ENCODE measurements at places on chromosomes 16 and 17. TPM values are rescaled to one million over a fixed set of nuclear protein-coding genes. Genes with fewer than 3 reads are reported as not detected.

GRCh38 chr16:29806641-29807425, 504 bp downstream of the MAZ start:
- peaks cover 32% of the 10 kb centered on the region for H3K4me1 ChIP-seq
- H3K4me3 ChIP-seq, result peak overlapping the region; percentile 73
- H3K36me3 ChIP-seq, result no peaks in the 10 kb centered on the region
- DNase-seq, result peak; percentile 43
- peaks cover 6% of the 10 kb centered on the region for H3K27me3 ChIP-seq

GRCh38 chr17:39096508-39097149, 54.8 kb downstream of the PLXDC1 start:
- no peaks in the 10 kb centered on the region for H3K36me3 ChIP-seq
- H3K27me3 ChIP-seq, result no peaks in the 10 kb centered on the region
- DNase-seq, result no peak
- peak overlapping the region; percentile 51 for H3K27ac ChIP-seq

DNA sequence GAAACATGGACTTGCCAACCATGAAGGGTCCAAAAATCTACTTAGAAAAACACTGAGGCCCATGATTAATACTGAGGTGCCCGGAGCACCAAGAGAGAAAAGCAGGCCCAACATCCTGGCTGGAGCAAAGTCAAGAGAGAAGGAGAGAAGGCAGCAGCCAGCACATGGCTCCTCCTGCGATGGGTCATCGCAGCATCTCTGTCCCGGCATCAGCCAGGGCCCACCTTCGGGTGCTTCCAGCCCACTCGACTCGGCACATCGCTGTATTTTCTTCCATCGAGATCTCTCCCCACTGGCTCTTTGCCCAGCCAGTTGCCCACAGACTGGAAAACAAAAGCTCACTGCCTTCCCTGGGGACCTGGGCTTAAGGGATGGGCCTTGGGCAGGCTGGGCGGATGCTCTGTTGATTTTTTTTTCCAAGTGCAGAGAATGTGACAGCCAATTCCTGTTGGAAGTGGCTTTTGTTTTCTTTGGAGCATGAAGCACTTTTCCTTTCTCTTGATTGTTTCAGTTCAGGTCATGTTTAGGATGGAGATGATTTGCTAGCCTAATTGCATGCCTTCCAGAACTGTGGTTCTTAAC, 58.1 kb downstream of the CYB5B start:
- no peaks in the 10 kb centered on the region for H3K27me3 ChIP-seq
- DNase-seq, result peak; percentile 32
- H3K27ac ChIP-seq, result peak overlapping the region; percentile 70
- no peaks in the 10 kb centered on the region for H3K36me3 ChIP-seq

GRCh38 chr17:10757647-10758046, 27.8 kb upstream of the TMEM220 start:
- no peaks in the 10 kb centered on the region for H3K36me3 ChIP-seq
- no peaks in the 10 kb centered on the region for H3K27me3 ChIP-seq
- H3K27ac ChIP-seq, result no peak overlapping the region
- no peaks in the 10 kb centered on the region for H3K4me1 ChIP-seq
- no peak for DNase-seq

GRCh38 chr16:11870399-11870798, 19.1 kb upstream of the RSL1D1 start:
- H3K36me3 ChIP-seq, result peaks cover 61% of the 10 kb centered on the region
- DNase-seq, result no peak
- no peak overlapping the region for H3K27ac ChIP-seq
- H3K27me3 ChIP-seq, result no peaks in the 10 kb centered on the region
- no peaks in the 10 kb centered on the region for H3K4me1 ChIP-seq
- H3K4me3 ChIP-seq, result no peak overlapping the region

DNA sequence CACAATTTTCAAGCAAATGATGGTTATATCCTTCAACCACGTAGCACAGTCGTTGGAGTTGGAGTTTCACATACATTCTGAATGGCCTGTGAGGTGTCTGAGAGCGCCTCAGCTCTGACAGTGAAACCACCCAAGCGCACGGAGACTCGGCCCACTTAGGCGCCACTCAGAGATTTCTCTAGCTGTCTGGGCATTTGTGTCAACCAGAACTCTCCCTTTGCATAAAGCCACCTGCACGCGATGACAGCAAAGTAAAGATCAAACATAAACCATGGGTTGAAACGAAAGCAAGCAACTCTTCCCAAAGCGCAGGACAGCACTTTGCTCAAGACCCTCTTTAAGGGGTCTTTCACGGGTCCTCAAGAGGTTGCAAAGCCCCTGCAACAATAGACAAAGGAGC, 533 bp downstream of the SLC6A4 start:
- no peaks in the 10 kb centered on the region for H3K36me3 ChIP-seq
- H3K4me3 ChIP-seq, result peak overlapping the region; percentile 39
- H3K27ac ChIP-seq, result peak overlapping the region; percentile 58
- DNase-seq, result no peak
- peaks cover 68% of the 10 kb centered on the region for H3K27me3 ChIP-seq

DNA sequence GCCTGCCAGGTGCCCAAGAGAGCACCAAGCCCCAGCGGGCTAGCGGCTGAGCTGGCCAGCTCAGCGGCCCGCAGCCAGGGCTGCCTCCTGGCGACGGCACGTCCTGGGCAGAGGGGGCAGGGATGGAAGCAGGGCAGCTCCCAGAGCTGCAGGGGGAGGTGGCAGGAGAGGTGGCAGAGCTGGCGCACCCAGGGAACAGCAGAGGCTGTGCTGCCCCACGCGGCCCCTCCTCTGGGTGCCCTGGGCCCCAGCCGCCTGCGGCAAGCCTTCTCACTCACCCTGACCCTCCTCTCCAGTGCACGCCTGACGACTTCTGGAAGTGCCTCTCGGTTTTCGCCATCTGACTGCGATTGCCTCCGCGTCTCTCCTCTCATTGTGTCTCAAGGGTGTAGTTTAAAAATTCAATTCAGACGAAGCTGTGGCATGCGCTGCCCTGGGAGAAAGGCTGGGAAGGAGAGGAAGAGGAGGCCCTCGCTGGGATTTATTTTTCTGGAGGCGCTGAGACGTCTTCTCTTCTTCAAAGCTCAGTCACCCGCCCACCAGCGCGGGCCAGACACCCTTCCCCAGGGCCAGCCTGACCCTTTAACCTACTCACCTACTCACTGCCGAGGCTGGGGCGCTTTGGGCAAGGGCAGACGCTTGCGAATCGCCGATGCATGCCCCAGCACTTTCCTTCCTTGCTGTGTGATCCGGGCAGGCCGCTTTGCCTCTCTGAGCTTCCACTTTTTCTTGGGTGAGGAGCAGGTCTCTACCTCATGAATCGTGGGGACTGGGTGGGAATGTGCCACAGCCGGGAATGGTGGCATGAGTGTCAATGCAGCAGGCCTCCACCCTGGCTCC, 24.9 kb downstream of the GSE1 start:
- peaks cover 38% of the 10 kb centered on the region for H3K4me1 ChIP-seq
- no peak overlapping the region for H3K27ac ChIP-seq
- peaks cover 70% of the 10 kb centered on the region for H3K36me3 ChIP-seq
- H3K4me3 ChIP-seq, result no peak overlapping the region
- H3K27me3 ChIP-seq, result no peaks in the 10 kb centered on the region
- DNase-seq, result peak; percentile 85

GRCh38 chr17:48002266-48002915, 31.5 kb downstream of the CDK5RAP3 start:
- peak overlapping the region; percentile 77 for H3K27ac ChIP-seq
- no peak for DNase-seq
- no peaks in the 10 kb centered on the region for H3K27me3 ChIP-seq
- no peaks in the 10 kb centered on the region for H3K36me3 ChIP-seq
- H3K4me3 ChIP-seq, result no peak overlapping the region

GRCh38 chr17:83026311-83026811, 53.0 kb upstream of the METRNL start:
- no peak overlapping the region for H3K27ac ChIP-seq
- H3K4me1 ChIP-seq, result no peaks in the 10 kb centered on the region
- DNase-seq, result no peak
- no peaks in the 10 kb centered on the region for H3K36me3 ChIP-seq
- no peak overlapping the region for H3K4me3 ChIP-seq

GRCh38 chr16:25978218-25978617, 286.5 kb downstream of the HS3ST4 start:
- no peaks in the 10 kb centered on the region for H3K36me3 ChIP-seq
- no peaks in the 10 kb centered on the region for H3K4me1 ChIP-seq
- no peak for DNase-seq
- H3K27me3 ChIP-seq, result no peaks in the 10 kb centered on the region
- H3K4me3 ChIP-seq, result no peak overlapping the region
- no peak overlapping the region for H3K27ac ChIP-seq

- H3K4me1 ChIP-seq, result no peaks in the 10 kb centered on the region
- no peak overlapping the region for H3K27ac ChIP-seq
- no peak overlapping the region for H3K4me3 ChIP-seq
- DNase-seq, result no peak
- H3K36me3 ChIP-seq, result no peaks in the 10 kb centered on the region
- peaks cover 58% of the 10 kb centered on the region for H3K27me3 ChIP-seq
Measured at GRCh38 chr17:34894964-34895363, 66.3 kb downstream of the CCT6B start.

DNA sequence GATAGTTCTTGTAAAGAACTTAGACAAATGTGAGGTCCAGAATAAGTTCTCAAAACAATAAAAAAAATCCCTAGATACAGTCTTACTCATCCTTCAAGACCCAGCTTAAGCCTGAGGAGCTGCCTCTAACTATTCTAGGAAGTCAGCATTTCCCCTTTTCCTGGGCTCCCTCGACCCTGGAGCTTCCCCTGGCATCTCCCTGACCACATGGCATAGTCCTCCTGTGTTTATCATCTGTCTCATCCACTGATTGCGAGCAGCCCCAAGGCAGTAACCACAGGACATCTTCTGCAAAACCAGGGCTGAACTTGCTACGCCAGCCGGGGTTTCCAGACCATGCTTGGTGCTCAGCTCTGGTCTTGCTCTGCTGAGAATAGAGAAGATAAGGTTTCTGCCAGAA, 36.7 kb upstream of the NLRP1 start:
- no peak overlapping the region for H3K4me3 ChIP-seq
- no peak for DNase-seq
- H3K36me3 ChIP-seq, result no peaks in the 10 kb centered on the region
- H3K4me1 ChIP-seq, result no peaks in the 10 kb centered on the region
- H3K27ac ChIP-seq, result no peak overlapping the region

DNA sequence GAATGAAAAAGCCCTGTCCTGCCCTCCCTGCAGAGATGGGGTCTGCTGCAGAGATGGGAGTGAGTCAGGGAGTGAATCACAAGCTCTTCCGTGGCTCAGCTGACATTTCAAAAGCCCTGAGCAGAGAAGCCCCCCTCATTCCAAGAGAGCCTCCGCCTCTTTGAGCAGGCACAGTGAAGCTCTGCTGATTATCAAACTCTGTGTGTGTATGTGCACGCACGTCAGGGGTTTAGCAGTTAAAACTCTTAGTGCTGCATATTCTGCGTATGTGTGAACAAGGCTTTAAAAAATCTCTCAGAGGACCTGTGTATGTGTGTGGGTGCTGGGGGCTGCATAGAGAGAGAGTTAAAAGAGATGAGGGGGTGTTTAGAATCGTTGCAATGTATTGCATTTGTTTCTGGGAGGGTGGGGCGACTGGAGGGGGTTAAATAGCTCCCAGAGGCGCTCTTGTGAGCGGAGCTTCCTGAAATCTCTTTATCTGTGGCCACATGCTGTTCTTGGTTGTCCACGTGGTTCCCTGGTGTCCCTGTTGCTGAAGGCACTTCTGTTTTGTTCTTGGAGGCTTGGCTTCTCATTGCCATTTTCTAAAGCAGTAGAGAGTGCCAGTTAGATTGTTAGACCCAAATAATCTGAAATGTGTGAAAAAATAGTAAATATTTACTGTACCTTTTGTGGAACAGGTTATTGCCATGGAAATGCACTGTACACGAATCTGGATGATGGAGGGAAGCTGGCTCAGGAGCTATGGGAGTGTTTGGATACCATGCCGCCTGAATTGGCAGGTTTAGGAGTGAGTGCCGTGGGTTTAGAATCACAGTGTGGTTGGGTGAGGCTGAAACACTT, 116.6 kb downstream of the PRKCB start:
- no peaks in the 10 kb centered on the region for H3K27me3 ChIP-seq
- no peak overlapping the region for H3K4me3 ChIP-seq
- H3K36me3 ChIP-seq, result no peaks in the 10 kb centered on the region
- no peaks in the 10 kb centered on the region for H3K4me1 ChIP-seq
- no peak for DNase-seq

DNA sequence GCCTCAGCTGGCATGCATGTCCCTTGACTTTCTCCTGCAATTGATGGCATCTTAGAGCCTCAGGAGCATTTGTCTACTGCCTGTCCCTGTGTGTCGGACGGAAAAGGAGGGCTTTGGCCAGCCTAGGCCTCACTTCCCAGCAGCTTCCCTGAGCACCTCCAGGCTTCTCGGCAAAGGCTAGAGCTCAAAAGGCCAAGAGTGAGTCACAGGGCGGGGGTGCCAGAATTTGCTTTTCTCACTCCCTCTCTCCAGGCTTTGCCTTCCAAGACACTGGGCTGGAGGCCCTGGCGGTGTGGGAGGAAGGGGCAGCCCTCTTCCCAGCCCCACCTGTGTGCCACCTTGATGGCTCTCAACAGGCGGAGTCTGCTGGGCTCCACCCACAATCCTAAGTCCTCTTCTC, 107.3 kb upstream of the MAF start:
- DNase-seq, result peak; percentile 44
- no peaks in the 10 kb centered on the region for H3K4me1 ChIP-seq
- H3K27ac ChIP-seq, result no peak overlapping the region
- no peaks in the 10 kb centered on the region for H3K27me3 ChIP-seq
- no peaks in the 10 kb centered on the region for H3K36me3 ChIP-seq

DNA sequence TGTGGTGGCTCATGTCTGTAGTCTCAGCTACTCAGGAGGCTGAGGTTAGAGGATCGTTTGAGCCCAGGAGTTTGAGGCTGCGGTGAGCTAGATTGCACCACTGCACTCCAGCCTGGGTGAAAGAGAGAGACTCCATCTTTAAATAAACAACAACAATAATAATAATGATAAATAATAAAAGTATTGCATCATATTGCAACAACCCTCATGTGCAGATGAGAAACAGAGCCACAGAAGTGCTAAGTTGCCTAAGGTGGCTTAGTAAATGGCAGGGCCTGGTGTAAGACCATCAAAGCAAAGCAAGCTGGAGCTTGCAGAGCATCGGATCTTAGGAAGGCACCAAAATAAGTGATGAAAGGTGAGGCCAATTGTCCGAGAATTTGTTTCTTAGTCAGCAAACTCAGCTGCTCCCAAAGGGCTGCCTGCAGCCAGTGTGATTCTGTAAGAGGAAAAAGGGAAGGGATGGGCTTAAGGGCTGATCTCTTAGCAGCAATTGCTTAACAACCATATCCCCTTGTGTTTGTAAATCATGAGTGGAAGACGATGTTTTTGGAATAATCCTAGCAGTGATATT, 45.3 kb upstream of the HS3ST3A1 start:
- no peaks in the 10 kb centered on the region for H3K4me1 ChIP-seq
- no peaks in the 10 kb centered on the region for H3K36me3 ChIP-seq
- H3K4me3 ChIP-seq, result no peak overlapping the region
- H3K27me3 ChIP-seq, result no peaks in the 10 kb centered on the region

GRCh38 chr17:62760945-62761267, 47.2 kb downstream of the MARCHF10 start:
- no peaks in the 10 kb centered on the region for H3K36me3 ChIP-seq
- no peak overlapping the region for H3K27ac ChIP-seq
- no peak overlapping the region for H3K4me3 ChIP-seq
- H3K27me3 ChIP-seq, result no peaks in the 10 kb centered on the region
- DNase-seq, result no peak

Gene RAMP2
- polyA plus RNA-seq, result 213 TPM

Gene CD300LG
- polyA plus RNA-seq, result 0.53 TPM

Gene SLC12A3
- 0.27 TPM for polyA plus RNA-seq

Gene GRB7
- 28.3 TPM for polyA plus RNA-seq

Data from left lung (tissue), 14 donors.